Gastroesophageal sphincter (tissue), 4 donors: ENCODE measurements at places on chromosomes 6 and 20.

DNA sequence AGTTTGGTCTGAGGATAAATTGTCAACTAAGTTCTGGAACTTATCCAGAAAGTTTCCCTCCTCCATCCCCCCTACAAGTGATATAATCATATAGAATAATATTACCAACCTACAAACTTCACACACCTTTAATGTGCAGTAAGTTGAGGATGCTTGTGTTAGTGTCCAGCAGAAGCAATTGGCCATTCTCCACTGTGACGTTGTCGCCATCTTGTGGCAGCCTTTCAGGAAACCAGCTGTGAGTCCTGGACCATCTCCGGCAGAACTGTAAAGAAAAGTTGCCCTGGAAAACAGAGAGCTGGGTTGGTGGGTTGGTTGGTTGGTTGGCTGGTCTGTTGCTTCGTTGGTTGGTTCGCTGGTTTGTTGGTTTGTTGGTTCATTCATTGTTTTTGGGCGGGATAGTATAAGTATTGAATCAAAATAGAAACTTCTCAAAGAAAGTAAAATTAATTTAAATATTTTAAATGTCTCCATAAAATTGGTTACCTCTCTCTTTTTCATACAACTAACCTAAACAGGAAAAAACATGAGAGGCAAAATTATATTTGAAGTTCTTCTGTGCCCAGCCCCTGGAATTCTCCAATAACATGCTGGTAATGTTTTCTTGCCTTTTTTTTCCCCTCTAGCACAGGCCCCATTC lies 127.5 kb downstream of the PKHD1 start:
- ATAC-seq: no peak

- ATAC-seq: no peak
Measured at GRCh38 chr6:16295060-16295459, 56.7 kb downstream of the GMPR start.

DNA sequence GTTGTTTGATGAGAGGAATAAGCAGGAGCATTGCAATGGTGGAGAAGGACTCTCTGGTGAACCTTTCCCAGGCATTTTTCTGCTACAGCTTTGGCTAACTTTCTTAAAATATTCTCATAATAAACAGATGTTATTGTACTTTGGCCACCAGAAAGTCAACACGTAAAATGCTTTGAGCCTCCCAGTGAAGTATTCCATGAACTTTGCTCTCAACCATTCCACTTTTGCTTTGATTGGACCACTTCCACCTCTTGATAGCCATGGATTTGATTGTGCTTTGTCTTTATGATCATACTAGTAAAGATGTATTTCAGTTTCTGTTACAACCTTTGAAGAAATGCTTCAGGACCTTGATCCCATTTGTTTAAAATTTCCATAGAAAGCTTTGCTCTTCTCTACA lies 241.1 kb downstream of the TENT5A start:
- no peak for ATAC-seq

GRCh38 chr6:137387096-137387764 lies 107.0 kb downstream of the OLIG3 start:
- no peak for ATAC-seq

GRCh38 chr6:143009851-143010250 lies 50.8 kb upstream of the AIG1 start:
- no peak for ATAC-seq

DNA sequence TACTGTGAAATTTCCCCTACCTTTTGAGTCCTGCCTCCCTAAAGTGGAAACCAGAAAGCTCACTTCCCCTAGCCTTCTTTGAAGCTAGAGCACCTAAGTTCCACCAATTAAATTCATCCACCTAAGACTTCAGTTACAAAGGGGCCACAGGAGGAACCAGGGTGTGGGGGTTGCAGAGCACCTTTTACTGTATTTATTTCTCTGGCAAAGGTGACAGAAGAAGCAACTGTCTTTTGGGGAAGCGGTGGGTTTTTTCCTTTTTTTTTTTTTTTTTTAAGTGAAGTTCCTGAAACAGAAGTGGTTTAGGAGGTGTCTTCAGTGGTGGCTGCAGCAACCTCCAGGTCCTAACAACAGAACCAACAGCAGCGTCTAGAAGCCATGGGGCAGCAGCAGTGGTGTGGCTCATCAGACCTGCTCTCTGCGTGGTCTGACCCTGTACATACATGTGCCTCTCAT lies 13.1 kb downstream of the PSMB9 start:
- ATAC-seq: no peak

DNA sequence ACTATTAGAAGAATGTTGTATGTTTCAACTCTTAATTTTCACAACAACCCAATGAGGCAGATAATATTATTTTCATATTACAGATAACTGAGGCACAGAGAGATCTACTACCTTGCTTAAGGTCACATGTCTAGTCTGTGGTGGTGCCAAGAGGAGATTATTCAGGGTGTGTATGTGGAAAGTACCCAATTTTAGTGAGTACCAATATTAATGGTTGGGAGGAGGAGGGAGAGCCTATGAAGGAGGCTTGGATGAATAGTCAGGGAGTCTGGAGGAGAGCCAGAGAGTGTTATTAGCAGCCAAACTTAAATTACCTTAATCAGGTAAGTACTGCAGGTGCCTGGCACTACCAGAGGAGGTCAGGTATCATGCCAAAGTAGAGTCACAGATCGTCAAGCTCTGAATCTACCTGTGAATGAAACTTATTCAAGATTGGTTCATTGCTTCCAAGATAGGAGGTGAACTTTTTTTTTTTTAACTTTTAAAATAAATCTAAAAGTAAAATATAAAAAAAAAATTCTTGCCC lies 10.9 kb upstream of the CALHM6 start:
- ATAC-seq: no peak

DNA sequence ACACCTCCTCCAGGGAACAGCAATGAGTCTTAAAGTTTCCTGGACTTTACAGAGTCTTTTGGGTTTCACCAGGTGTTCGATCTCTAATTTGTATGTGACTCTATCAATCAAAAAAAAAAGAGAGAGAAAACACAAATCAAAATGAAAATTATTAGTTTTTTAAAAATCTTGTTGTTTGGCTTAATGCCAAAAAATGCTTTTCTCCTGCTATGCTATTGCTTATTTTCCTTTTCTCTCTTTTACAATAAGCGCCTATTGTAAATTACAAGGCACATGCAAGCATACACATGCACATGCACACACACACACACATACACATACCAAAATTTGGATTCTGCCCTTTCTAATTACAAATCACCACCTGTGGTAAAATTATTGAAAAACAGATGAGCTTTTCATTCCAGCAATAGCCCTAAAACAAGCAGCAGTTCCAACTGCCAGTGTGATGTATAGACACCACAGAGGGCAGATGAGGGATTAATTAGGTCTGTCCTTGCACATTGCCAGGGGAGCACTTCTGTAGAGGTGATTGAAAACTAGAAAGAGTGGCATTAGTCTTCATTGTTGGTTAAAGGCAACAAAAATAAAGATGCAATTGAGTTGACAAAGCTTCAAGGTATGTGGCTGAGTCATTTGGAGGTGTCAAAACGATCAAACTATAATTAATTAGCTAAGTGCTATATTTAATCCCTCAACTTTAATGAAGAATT lies 631.7 kb downstream of the TFAP2B start:
- ATAC-seq: no peak

DNA sequence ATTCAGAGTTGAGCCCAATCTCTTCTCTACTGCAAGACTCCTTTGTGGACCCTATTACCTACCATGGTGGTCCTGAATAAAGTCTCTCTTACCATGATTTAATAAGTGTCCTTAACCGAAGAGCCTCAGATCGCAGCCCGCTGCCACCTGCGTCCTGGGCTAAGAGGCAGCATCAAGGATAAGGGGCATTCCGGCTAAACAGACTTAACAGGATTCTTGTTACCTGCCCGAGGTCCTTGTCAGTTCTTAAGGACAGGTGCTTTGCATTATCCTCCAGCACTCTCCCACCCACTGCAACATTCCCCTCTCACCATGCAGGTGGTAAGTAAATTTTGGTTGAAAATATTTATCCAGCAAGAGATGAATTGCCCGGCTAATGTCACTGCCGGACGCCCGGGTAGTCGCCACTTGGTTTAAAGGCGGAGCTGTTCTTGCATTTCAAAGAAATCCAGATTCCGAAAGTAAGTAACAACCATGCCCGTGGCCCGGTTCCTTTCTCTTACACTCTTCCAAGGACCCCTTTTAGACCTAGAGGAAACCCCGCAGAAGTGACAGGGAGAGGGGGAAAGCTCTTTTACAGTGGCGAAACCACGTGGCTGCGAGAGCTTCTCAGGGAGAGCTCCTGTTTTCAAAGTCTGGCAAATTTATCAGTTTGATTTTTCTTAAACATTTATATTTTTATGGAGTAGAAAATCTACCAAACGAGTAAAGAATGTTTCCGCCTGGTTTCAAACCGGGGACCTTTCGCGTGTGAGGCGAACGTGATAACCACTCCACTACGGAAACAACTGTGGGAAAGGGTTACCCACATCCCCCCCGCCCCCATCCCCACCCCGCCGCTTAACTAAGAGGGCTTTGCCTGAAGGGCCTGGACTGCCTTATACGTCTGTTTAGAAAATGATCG lies 41.9 kb upstream of the PRSS16 start:
- ATAC-seq: no peak

DNA sequence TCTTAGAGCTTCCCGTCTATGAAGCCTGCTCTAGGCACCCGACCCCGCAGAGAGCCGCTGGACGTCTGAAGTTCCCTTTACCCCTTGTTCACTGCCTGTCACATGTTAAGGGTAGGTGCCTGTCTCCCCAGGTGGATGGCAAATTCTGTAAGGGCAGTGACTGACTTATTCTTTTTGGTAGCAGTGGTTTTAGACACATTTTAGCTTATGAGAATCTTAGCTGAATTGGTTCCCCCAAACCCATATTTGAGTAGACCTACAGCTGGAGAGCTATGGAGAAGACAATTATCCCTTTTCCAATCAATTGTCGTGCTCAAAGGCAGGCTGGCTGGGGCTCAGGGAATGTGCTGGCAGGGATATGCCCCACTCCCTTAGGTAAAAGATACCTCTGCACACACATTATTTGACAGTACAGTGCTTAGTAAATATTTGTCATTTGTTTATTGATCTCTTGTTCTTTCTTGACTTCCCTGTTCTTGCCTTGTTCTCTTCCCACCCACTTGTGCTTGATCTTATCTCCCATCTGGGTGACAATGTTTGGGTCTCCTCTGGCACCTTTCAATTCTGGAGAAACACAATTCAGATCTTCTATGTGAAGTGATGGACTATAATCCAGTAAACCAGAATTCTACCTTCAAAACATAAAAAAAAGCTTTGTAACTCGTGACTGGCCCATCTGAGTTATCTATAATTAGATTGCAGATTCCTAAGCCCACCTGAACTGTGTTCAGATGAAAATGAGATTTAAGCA lies 114.3 kb upstream of the SLC2A12 start:
- no peak for ATAC-seq

GRCh38 chr6:111591370-111591900 lies 14.2 kb downstream of the TRAF3IP2 start:
- ATAC-seq: peak; percentile 95

- peak; percentile 55 for ATAC-seq
Measured at GRCh38 chr6:111804627-111805235, 68.5 kb downstream of the FYN start.

DNA sequence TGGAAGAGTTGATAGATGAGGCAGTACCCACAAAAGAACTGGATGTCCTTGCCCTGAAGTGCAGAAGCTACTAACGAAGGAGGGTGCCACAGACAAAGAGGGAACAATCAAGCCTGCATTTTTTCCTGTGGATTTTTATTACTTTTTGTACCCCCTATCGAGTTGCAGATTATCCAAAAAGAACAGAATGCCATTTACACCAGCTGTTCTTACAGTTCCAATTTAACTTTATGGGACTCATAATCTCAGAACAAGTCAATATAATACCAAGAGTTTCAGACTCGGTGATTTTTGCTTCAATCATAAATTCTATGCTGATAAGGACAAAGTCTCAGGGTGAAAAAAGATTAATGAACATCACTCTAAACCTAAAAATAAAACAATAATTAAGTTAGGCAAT lies 4.0 kb upstream of the CNKSR3 start:
- ATAC-seq: no peak

DNA sequence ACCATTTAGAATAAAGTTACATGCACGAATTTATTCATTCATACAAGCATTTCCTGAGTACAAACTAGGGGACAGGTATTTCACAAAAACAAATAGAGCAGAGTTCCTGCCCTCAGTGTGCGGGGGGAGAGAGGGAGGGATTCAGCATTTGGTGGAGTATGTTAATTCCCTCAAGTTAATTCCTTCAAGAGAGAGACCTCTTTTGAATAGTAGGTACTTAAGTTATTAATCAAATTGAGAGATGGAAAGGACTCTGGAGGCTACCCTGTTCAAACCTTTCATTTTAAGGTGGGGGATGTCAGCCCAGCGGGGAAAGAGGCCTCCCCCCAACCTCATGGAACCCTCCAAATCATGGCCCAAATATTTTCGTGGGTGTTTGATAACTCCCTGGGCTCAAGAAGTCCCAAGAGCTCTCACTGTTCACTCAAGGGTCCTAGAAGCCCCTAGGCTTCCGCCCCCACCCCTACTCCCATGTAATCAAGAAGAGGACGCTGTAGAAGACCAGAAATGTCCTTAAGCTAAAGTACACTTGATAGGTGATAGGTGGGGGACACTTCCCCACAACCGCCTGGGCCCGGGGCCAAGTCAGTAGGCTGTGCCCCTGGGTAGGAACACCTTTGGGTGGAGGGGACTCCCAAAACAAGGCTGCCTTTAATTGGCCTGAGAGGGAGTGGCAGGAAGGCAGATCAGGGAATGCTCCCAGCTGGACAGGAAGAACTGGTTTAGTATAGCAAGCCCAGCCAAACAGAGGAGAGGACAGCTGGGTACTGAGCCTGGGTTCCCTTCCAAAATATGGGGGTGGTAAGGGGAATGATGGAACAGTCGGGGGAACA lies 2.9 kb downstream of the SDC4 start:
- ATAC-seq: no peak

- no peak for ATAC-seq
Measured at GRCh38 chr20:18090044-18090443, 32.3 kb upstream of the OVOL2 start.

- no peak for ATAC-seq
Measured at GRCh38 chr20:25037288-25038102, 20.4 kb downstream of the ACSS1 start.
